ENCODE measurements at places on chromosomes 4 and X.

DNA sequence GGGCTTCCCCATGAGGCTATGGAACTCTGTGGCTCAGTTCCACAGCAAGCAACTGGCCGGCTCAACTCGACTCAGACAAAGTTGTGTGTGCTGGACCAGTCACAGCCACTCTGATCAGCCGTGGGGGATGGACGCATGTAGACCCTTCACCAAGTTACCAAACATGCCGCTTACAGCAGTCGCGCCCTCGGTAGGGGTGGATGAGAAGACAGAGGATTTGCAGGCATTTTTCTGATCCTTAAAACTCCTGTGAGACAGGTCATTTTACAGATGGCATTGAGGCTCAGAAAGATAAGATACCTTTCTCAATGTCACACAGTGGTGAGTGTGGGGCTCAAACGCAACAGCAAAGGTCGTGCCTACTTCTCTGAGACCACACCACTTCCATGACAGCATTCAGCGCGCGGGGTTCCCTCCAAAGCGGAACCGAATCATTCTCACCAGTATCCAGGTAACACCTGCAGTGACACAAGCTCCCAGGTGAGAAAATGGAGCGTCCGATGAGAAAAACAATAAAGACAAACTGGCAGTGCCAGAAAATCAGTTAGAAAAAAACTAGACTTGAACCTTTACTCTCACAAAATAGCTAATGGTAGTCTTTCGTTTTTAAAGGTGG is 83.6 kb downstream of the RELL1 start:
- no peak for DNase-seq

GRCh38 chr4:136558940-136559494 is 973.3 kb downstream of the PCDH18 start:
- no peak for DNase-seq

GRCh38 chr4:138522366-138522765 is 280.2 kb upstream of the SLC7A11 start:
- DNase-seq, result no peak

DNA sequence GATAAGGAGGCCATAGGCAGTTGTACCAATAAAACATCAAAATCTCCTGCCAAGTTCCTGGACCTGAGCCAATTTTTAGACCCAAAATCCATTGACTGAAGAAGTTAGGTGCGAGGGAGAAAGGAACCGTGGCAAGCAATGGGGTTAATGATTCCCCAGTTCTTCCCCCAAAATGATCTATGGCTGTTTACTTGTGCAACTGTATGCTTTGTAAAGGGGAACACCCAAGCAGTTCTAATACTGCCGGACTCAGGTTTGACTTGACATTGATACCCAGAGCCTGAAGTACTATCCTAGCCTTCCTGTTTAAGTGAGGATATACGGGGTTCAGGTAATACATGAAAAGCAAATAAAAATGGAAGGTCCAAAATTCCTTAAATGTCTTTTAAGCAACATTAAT is 6.7 kb upstream of the EIF4E start:
- DNase-seq, result no peak

DNA sequence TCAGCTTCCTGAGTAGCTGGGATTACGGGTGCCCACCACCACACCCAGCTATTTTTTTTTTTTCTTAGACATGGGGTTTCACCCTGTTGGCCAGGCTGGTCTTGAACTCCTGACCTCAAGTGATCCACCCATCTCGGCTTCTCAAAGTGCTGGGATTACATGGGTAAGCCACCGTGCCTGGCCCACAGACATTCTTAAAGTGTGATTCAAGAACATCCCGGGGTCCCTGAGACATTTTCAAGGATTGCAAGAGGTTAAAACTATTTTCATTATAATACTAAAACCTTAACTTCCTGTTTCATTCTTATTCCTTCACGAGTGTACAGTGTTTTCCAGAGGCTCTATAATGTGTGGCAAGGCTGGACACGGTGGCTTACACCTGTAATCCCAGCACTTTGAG is 318.7 kb downstream of the CAMK2D start:
- DNase-seq, result no peak

All from stimulated activated CD4-positive, alpha-beta T cell treated with anti-CD3 and anti-CD28 coated beads, Interleukin-12 subunit alpha, Interleukin-12 subunit beta, amount 100 ng/mL, for 48 hours (primary cell).